ENCODE measurements at places on chromosomes 2 and 18.

DNA sequence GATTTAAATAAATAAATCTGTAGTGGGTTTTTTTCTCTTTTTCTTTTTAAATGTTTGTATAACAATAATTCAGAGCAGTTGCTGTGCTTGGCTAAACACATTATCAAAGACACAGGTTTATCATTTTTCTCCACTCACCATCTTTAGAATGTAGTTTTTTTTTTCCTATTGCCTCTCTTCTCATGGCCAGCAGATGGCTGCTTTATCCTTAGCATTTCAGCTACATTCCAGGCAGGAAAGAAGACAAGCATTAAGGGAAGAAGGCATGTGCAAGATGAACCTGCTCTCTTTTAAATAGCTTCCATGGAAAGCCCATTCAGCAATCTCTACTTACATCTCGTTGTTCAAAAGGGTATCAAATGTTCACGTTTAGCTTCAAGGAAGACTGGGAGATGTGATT is 42.6 kb downstream of the ARHGAP15 start:
- peak; percentile 23 for DNase-seq
- H3K27me3 ChIP-seq = no peaks in the 10 kb centered on the region
- no peak overlapping the region for H3K4me3 ChIP-seq
- H3K4me1 ChIP-seq = no peaks in the 10 kb centered on the region
- H3K27ac ChIP-seq = no peak overlapping the region
- H3K36me3 ChIP-seq = no peaks in the 10 kb centered on the region

- H3K27me3 ChIP-seq = no peaks in the 10 kb centered on the region
- H3K36me3 ChIP-seq = peaks cover 16% of the 10 kb centered on the region
- H3K4me1 ChIP-seq = no peaks in the 10 kb centered on the region
- no peak for DNase-seq
Measured at GRCh38 chr18:56715121-56715520, 64.0 kb downstream of the WDR7 start.

DNA sequence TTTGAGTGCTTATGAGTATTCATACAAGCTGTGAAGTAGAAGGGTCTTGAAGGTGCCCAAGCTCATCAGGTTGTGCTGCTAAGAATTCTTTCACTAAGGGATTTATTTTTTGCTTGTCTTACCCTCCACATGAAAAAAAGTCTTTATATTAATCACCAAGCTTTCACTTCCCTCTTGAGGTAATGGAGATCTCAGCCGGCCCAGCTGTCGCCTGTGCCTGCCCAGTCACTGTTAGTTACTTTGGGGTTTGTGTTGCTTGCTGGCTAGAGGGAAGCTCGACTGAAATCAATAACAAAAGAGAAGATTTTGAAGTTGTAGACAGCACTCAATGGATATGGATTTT is 21.9 kb downstream of the MC2R start:
- no peaks in the 10 kb centered on the region for H3K27me3 ChIP-seq
- no peak for DNase-seq
- no peaks in the 10 kb centered on the region for H3K4me1 ChIP-seq
- no peaks in the 10 kb centered on the region for H3K36me3 ChIP-seq
- H3K4me3 ChIP-seq = no peak overlapping the region

GRCh38 chr2:16860627-16861026 is 195.0 kb upstream of the CYRIA start:
- H3K4me3 ChIP-seq = no peak overlapping the region
- H3K4me1 ChIP-seq = no peaks in the 10 kb centered on the region
- DNase-seq = no peak
- H3K36me3 ChIP-seq = no peaks in the 10 kb centered on the region
- no peak overlapping the region for H3K27ac ChIP-seq

GRCh38 chr2:101431486-101431885 is 43.4 kb downstream of the RFX8 start:
- no peak for DNase-seq
- no peaks in the 10 kb centered on the region for H3K4me1 ChIP-seq
- H3K36me3 ChIP-seq = no peaks in the 10 kb centered on the region
- no peak overlapping the region for H3K27ac ChIP-seq
- H3K27me3 ChIP-seq = no peaks in the 10 kb centered on the region

GRCh38 chr2:16671760-16672159 is 6.1 kb upstream of the CYRIA start:
- H3K4me3 ChIP-seq = no peak overlapping the region
- no peaks in the 10 kb centered on the region for H3K27me3 ChIP-seq
- no peak for DNase-seq
- no peaks in the 10 kb centered on the region for H3K4me1 ChIP-seq
- H3K27ac ChIP-seq = no peak overlapping the region

DNA sequence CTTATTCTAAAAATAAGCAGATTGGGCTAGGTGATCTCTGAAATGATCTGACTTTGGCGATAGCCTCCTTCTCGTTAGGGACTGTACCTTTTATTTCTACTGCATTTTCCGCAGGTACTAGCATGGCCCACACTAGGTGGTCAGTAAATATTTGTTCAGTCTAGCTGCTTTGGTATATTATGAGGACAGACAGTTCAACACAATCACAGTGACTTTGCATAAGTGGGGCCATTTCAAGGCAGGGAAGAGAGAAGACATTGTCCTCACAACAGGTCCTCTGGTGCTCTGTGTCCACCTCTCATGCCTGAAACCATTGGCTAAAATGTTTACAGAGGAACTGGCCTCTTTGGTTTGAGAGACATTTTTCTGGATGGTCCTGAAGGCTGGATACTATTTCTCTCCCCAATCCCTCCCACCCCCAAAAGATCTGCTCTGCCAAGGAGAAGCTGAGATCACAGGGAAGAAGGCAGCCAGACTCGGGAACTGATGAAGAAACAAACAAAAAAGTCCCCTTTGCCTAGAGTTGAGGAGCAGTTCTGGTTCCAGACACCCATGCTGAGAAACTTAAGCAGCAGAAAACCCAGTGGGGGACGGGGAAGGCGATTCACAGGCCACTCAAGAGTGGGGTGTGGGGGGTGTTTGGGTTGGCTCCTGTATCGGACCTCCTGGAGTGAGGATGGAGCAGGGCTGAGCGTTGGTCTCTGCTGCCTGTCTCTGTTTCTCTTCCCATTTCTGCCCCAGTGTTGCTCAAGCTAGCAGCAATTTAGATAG is 2.9 kb upstream of the TNP1 start:
- no peak for DNase-seq
- no peaks in the 10 kb centered on the region for H3K27me3 ChIP-seq
- no peak overlapping the region for H3K4me3 ChIP-seq
- H3K36me3 ChIP-seq = no peaks in the 10 kb centered on the region

Data from stomach (tissue), 19 donors.